ENCODE measurements at places on chromosomes 12 and 14. TPM values are rescaled to one million over a fixed set of nuclear protein-coding genes. Genes with fewer than 3 reads are reported as not detected.

The SYNDIG1L gene
- total RNA-seq = not detected

DNA sequence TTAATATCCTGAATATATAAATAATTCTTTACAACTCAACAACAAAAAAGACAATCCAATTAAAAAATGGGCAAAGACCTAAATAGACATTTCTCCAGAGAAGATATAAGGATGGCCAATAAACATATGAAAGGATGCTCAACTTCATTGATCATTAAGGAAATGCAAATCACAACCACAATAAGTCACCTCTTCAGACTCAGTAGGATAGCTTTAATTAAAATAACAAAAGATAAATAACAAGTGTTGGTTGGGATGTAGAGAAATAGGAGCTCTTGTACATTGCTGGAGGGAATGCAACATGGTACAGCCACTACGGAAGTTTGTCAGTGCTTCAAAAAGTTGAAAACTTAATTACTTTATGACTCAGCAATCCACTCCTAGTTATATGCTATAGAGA, 129.7 kb upstream of the OVCH1 start:
- H3K36me3 ChIP-seq = 0 out of 2 replicates have a peak, but pooled peaks cover 5% of the 10 kb centered on the region
- H3K4me3 ChIP-seq = no peak overlapping the region
- no peaks in the 10 kb centered on the region for H3K27me3 ChIP-seq
- no peaks in the 10 kb centered on the region for H3K4me1 ChIP-seq

- no peaks in the 10 kb centered on the region for H3K36me3 ChIP-seq
- peak; percentile 38 for DNase-seq
Measured at GRCh38 chr14:33343016-33343415, 404.3 kb downstream of the NPAS3 start.

The TAS2R7 gene
- total RNA-seq = not detected

DNA sequence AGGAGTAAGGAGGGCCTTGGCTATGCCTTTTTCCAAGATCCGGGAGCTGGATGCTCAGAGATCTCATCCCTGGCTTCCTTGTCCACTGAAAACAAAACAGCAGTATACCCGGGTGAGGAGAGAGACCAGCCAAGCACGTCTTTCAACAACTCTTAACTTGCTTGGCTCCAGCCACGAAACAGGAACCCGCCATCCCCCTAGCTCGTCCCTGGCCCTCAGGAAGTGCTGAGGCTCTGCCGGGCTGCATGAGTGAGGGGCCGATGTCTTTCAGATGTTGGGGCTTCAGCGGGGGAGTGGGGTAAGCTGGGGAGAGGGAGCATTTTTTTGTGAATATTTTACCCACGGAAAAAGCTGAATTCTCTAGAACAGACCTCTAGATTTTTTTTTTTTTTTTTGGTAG, 231.1 kb downstream of the CACNA1C start:
- peak overlapping the region; percentile 94 for H3K27ac ChIP-seq
- H3K27me3 ChIP-seq = no peaks in the 10 kb centered on the region
- peak; percentile 70 for DNase-seq

The CDH24 gene
- 3.8 TPM for total RNA-seq

DNA sequence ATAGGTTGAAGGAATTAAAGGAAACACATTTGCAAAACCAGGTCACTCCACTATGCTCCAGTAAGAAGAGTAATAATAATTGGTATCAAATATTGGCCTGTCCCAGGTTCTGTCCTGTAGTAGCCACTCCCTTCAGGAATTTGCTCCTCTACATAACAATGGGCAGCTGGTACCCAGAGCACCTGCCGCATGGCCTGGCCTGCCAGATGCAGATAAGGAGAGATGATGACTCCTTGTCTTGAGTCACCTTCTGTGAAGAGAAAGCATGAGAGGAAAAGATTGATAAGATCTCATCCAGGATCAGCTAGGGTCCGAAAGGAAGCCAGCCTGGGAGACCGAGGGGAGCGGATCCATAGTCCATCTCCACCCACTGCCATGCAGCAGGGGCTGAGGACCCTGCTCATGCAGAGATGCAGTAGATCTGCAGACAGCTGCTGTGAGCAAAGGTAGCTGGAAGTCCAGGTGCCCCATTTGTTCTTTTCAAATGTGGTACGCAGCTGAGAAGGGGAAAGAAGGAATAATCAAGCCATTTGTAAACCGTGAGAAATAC, 24.3 kb downstream of the VCPKMT start:
- no peaks in the 10 kb centered on the region for H3K4me1 ChIP-seq
- no peaks in the 10 kb centered on the region for H3K36me3 ChIP-seq
- no peaks in the 10 kb centered on the region for H3K27me3 ChIP-seq
- H3K4me3 ChIP-seq = no peak overlapping the region
- H3K27ac ChIP-seq = no peak overlapping the region

The C12orf42 gene
- total RNA-seq = not detected

- no peaks in the 10 kb centered on the region for H3K27me3 ChIP-seq
- no peaks in the 10 kb centered on the region for H3K4me1 ChIP-seq
- no peak overlapping the region for H3K4me3 ChIP-seq
- no peaks in the 10 kb centered on the region for H3K36me3 ChIP-seq
- no peak for DNase-seq
Measured at GRCh38 chr12:41956353-41956752, 188.3 kb downstream of the GXYLT1 start.

- H3K4me1 ChIP-seq = peaks cover 24% of the 10 kb centered on the region
- H3K4me3 ChIP-seq = no peak overlapping the region
Measured at GRCh38 chr14:31897581-31898186, 179.4 kb upstream of the ARHGAP5 start.

The PLEKHG7 gene
- not detected for total RNA-seq

The PHLDA1 gene
- 36.7 TPM for total RNA-seq

The RXYLT1 gene
- 12.1 TPM for total RNA-seq

The NANOG gene
- 0.13 TPM for total RNA-seq

The MYO1A gene
- total RNA-seq = not detected

DNA sequence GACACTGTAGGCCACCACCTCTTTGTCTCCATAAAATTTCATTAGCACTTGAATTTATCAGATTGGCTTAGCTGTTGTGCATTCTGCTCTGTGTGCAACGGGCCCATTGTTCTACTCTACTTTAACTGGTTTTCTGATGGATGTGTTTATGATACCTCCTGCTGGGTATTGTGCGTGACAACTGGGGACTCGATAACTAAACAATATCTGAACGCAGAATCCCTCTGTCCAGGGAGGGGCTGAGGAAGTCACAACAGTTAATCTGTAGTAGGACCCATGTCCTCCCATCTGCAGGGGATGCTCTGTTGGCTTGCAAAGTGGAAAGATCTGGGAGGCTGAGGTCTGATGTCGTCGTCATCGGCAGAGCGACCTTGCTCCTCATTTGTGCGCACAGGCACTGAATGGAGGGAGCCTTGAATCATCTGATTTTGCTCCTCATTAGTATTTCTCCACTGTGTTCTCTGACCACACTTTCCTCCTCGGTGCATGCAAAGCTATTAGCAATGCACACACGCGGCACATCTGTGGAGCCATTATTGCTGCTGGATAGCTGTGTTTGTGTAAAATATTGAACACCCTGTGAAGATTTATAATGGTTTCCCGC, 422.5 kb downstream of the NRXN3 start:
- peaks cover 8% of the 10 kb centered on the region for H3K27me3 ChIP-seq
- DNase-seq = no peak
- H3K4me3 ChIP-seq = no peak overlapping the region
- no peak overlapping the region for H3K27ac ChIP-seq

The TBC1D30 gene
- not detected for total RNA-seq

The RNU4-1 gene
- not detected for total RNA-seq
